ENCODE measurements at places on chromosomes 6 and 20. TPM values are rescaled to one million over a fixed set of nuclear protein-coding genes. Genes with fewer than 3 reads are reported as not detected.

Gene TCP11
- 0.25 TPM for total RNA-seq

Gene NOX3
- not detected for total RNA-seq

Gene HSPA1L
- 0.89 TPM for total RNA-seq

Gene ORC3
- total RNA-seq = 30.2 TPM

Gene SLC32A1
- total RNA-seq = not detected
